HuH-7.5 (cell line): ENCODE measurements at places on chromosomes 2 and 18.

GRCh38 chr18:34002130-34002529 is 222.6 kb downstream of the NOL4 start:
- DNase-seq, result no peak

DNA sequence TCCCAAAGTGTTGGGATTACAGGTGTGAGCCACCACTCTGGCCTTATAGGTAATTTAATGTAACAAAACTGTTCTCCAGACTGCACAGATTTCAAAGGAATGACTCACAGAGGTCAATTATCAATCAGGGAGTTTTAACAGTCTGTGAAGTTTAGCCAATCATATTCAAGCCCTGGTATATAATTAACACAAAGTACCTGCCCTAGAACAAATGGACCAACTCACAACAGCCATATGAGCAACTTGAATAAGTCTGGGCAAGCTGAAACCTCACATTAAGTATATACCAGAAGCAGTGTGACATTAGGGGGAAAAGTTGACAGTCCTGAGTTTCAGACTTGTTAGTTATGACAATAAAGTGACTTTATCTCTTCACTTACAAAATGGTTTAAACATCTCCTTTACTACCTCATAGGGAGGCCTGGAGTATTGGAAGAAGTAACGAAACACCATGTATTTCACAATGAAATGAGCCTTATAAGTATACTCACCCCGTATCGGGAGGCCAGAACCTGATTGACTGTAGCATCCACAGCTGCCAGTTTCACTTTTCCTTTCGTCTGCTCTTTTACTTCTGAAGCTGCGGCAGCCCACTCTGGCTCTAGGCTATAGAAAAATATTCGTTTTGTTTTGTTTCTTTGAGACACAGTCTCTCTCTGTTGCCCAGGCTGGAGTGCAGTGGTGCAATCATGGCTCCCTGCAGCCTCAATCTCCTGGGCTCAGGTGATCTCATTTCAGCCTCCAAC is 22.2 kb downstream of the PDIA6 start:
- no peak for DNase-seq

DNA sequence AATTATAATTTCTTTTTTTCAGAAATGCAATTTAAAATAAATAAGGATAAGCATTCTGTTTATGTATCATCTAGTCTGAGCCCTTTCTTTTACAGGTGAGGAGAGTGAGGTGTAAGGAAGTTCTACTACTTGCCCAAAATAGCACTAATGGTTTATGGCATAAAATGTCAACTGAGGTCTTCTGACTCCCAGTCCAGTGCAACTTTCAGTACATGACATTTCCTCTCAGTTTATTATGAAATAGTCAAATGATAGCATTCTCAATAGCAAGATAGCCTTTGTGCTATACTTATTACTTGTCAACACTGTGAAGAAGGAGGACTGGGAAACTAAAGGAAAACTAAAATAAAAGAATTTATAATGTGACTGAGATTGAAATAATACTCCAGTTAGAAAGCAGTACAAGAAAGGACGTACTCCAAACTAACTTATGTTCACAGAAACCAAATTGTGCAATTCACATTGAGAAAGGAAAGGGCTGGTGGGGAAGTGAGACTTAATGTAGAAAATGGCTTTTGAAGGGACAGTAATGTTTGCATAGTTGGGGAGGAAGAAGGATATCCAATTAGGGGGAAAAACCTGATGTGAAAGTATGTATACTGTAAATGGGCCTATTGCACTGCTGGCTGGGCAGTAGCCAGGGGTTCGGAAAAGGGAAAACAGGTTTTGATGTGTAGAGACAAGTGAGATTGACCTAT is 166.7 kb upstream of the ZEB2 start:
- DNase-seq, result no peak

DNA sequence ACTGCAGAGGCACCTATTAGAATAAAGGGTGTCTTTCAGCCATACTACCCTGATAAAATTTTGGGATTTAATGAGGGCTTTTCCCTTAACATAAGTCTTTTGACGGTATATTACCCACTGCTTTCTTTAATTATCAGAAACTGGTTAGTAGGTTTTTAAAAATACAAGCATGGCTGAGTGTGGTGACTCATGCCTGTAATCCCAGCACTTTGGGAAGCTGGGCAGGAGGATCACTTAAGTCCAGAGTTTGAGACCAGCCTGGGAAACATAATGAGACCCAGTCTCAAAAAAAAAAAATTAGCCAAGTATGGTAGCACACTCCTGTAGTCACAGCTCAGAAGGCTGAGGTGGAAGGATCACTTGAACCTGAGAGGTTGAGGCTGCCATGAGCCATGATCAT is 16.1 kb downstream of the CPSF3 start:
- DNase-seq, result no peak
